GOT3 (cell line): ENCODE measurements at places on chromosomes 2 and 18.

GRCh38 chr18:41594582-41594981 lies 360.5 kb upstream of the PIK3C3 start:
- DNase-seq: no peak

- no peak for DNase-seq
These were observed 84.7 kb downstream of the FAM161A start for GRCh38 chr2:61769093-61769675.

DNA sequence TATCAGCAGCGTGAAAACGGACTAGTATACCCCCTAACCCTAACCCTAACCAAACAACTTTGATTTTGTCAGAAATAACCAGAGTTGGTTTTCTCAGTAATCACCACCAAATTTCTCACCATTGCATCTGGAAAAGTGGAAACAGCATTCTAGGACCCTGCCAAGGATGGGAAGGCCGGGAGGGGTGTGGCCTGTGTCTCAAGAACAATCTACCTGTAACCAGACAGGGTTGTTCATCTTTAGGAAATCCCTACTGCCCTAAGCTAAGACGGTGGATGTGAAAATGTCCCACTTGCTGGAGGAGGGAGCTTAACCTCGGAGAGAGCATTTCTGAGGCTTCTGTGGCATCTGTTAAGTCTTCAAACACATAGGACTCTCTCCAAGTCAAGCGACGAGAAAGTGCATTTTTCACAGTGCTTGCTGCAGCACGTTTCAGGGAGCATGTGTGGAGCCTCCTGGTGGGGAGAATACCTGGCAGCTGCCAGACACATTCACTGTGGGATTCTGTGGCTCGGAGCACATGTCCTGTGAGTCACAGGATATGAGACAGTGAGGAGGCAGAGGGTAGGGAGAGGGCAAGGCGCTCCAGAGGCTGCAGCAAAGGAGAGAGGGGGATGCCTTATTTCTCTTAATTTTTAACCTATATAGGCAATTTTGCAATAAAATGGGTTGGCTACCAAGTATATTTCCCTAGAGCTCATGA lies 207.5 kb downstream of the SPP2 start:
- DNase-seq: peak; percentile 62

DNA sequence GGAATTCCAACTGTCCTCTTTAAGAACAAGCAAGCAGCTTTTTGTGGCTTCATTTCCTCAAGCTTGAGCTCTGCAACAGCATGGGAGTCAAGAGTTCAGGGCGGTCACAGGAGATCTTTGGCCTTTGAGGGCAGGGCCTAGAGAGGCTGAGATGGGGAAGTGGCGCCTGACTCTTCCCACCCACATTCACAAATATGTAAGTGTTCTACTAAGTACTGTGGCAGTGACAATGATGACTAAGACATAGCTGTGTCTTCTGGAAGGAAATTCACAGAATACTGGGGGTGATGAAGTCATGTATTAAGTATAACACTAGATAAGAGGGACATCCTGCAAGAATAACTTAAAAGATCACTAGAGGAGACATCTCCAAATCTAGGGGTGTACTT lies 15.0 kb downstream of the RND3 start:
- DNase-seq: no peak

- no peak for DNase-seq
These were observed 42.0 kb downstream of the EPHA4 start for GRCh38 chr2:221529943-221530652.

DNA sequence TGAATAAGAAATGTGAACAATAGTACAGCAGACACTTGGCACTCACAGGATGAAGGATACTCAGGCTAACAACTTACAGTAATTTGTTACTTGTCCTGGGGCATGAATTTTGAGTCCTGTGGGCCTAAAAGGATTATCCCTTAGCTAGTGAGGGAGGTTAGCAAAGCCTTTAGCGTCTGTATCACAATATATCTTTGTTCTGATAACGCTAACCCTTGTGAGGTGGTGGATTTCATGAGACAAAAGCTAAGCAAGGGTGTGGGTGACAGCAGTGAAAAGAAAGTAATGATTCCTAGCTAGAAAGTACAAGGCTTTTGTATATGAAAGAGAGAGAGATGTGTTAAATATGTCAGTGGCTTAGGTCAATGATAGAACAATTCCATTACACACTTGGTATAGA lies 46.8 kb upstream of the TTC21B start:
- DNase-seq: no peak

- DNase-seq: no peak
These were observed 104.2 kb upstream of the SPRED2 start for GRCh38 chr2:65536596-65536995.
